HL-60 (cell line): ENCODE measurements at places on chromosomes 4 and X.
A peak's percentile ranks its signal among the peaks of the same experiment; 100 is the strongest.

- DNase-seq = peak; percentile 42
Observed at GRCh38 chr4:8403173-8403753, 37.3 kb downstream of the ACOX3 start.

DNA sequence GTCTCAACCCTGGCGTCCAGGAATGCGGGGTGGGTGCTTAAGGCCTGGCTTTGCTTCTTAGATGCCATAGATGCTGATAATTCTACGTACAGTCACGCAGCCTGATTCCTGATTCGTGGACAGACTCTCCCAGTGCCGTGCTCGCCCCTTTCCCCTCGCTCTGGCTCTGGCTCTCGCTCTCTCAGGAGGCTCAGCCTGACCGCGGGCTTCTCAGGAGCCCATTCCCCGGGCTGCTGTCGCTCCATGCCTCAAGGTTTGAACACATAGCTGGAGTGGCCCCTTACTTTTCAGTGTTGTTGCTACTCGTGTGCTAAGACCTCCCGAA, 59.2 kb upstream of the ZC4H2 start:
- no peak for DNase-seq

DNA sequence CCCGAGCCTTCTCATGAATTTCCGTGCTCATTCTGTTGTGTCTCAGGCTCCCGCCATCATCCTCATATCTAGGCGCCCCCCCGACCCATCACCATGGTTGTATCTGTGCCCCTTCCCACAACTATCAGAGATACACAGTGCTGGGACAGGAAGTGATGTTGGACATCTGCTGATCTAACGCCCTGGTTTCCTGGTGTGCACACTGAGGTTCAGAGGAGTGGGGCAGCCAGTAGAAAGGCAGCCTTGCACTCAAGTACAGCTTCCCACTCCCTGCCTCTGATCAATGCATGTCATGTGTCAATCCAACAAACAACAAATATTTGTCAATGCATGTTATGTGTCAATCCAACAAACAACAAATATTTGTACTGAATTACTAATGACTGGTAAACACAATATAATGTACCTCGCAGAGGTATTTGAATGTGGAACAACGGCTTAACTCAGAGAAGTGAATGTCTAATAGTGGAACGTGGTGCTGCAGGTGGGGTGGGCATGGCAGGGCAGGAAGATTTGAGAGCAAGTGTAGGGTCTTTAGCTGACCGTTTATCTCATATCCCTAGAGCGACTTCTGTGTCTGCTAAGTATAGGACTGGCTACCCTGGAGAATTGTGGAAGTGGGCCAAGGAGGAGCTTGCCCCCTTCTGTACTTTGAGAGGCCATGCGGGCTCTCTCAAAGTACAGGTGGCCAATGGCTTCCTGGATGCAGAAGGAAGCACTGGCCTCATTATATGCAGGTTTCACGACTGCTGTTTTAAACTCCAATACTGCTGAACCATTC, 10.3 kb upstream of the SEL1L3 start:
- no peak for DNase-seq

GRCh38 chr4:173505924-173506518, 24.0 kb downstream of the HAND2 start:
- no peak for DNase-seq

DNA sequence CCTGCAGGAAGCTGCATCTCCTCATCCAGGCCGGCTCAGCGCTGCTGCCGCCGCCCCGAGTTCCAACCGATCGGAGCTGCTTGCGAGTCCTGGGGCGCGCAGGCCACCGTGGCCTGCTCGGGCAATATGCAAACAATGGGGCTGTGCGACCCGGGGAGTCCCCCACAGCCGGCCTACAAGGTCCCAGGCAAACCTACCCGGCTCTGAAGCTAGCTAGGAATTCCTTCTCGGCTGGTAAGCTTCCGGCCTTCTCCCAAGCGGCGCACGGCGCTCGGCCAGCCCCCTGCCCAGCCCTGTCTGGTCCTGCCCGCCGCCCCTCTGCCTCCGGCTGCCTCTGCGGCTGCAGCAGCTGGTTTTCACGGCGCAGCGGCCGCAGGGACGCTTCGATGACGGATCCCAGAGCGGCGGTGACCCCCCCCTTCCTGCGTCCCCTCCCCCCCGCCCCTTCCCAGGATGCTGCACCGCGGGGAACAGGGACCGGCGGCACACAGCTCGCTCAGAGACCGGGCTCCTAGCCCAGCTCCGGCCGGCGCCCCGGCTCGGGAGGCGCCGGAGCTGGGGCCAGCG, 59.4 kb downstream of the TSC22D3 start:
- no peak for DNase-seq

- DNase-seq = no peak
Observed at GRCh38 chr4:40840255-40840984, 90.7 kb downstream of the NSUN7 start.

DNA sequence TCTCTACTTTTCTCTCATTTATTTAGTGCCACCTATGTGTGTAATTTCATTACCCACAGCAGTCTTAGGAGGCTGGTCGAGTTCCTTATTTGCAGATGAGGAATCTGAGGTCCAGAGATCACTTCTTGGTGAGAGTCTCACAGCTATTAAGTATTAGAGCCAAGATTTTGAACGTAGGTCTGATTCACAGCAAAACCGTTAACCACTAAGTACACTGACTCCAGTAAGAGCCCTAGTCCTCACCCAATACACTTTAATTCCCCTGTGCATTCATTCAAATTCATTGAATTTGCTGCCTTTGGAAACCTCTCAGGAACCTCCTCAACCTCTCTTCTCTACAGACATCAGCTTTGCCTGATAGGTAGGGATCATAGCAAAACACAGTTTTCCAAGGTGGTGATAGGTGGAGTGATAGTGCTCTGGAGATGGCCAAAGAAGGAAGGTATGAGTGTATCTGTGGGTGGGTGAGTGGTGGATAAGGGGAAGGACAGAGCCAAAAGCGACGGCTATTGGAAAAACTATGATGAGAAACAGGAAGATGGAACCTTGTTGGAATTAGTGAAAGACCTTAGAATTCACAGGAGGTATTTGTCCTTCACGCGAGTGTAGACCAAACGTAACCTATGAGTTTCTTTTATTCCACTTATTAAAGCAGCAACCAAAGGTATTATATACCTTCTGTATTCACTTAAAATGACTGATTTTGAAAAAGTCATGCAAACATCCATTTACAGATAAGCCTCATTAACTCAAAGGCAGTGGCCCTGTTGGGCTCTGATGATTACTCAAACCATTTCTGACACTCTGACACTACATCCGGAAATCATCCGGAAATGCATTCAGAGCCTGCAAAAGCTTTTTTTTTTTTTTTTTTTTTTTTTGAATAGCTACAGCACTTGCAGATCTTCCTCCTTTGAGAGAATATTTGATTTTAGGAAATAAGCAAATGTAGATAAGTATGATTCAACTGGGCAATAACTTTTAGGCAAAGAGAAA, 6.3 kb downstream of the FMR1 start:
- DNase-seq = no peak

GRCh38 chr4:8278421-8279287, 9.1 kb downstream of the HTRA3 start:
- no peak for DNase-seq

DNA sequence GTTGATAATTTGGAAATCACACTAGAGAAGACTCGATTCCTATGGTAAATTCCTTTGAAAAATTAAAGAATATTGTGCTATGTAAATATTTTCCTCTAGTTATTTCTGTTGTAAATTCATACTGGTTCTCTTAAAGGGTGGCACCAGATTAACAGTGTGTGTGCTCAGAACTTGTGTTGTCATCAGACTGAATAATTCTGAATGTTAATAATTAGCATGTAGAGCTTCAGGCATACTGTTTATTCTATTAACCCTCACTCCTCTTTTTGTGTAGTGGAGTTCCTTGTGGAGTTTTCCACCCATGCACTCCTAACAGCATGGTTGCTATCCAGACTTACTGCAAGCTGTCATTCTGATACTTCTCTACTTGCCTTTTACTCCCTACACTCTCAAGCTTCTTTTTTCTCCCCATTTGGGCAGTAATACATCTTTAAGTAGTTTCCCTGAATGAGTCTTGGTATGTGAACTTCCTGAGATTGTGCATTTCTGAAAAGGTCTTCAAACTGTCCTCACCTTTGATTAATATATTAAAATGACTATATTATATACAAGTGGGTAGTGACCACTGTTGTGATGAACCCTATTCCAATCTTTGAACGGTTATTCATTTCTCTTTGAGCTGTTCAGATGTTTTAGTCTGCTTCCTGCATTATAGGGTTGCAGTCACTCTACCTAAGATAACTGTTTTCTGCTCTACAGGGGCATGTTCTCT, 29.9 kb upstream of the RTL8A start:
- no peak for DNase-seq

GRCh38 chr4:96431094-96431493, 591.2 kb downstream of the PDHA2 start:
- no peak for DNase-seq
